Naive B cell (primary cell): ENCODE measurements at places on chromosomes 6 and 20. TPM values are rescaled to one million over a fixed set of nuclear protein-coding genes. Genes with fewer than 3 reads are reported as not detected.

DNA sequence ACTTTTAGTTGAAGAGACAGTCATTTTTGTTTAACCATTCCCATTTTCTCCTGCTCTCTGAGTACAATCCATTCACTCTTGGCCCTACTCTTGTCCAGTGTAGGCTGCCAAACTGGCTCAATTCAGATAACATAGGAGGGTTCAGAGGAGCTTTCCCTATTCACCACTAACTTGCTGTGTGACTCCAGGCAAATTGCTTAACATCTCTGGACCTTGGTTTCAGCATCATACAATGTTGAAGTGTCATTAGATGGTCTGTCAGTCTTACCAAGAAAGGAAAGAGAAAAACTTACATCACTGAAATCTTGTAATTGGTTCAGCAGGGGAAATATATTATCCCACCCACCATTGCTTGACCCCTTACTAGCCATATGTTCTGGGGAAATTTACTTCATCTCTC, 171.4 kb upstream of the MCHR2 start:
- H3K36me3 ChIP-seq, result no peaks in the 10 kb centered on the region
- H3K27me3 ChIP-seq, result peaks cover 10% of the 10 kb centered on the region
- H3K4me3 ChIP-seq, result no peak overlapping the region
- no peak overlapping the region for H3K27ac ChIP-seq
- DNase-seq, result no peak

- H3K4me1 ChIP-seq, result no peaks in the 10 kb centered on the region
- H3K27ac ChIP-seq, result no peak overlapping the region
- peak overlapping the region; percentile 51 for H3K4me3 ChIP-seq
- DNase-seq, result no peak
Measured at GRCh38 chr6:6915813-6916547, 191.8 kb upstream of the RREB1 start.

DNA sequence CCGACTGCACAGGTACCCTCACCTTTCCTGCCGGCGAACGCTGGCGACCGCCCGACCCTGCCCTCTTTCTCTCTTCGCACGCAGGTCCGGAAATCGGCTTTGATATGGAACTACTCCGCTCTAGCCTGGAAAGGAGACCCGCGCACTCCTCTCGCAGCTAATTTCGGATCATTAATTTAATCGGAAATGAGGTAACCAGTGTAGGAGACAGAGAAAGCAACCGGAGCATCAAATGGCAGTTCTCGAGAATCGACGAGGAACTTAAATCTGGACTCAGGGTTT, 949 bp upstream of the ATXN1 start:
- peak overlapping the region; percentile 86 for H3K27ac ChIP-seq
- peak overlapping the region; percentile 90 for H3K4me3 ChIP-seq
- H3K36me3 ChIP-seq, result peaks cover 8% of the 10 kb centered on the region
- H3K4me1 ChIP-seq, result peaks cover 30% of the 10 kb centered on the region

- no peaks in the 10 kb centered on the region for H3K36me3 ChIP-seq
- DNase-seq, result no peak
- H3K4me3 ChIP-seq, result no peak overlapping the region
- no peaks in the 10 kb centered on the region for H3K27me3 ChIP-seq
- H3K4me1 ChIP-seq, result no peaks in the 10 kb centered on the region
Measured at GRCh38 chr6:94862112-94862511, 715.2 kb upstream of the MANEA start.

DNA sequence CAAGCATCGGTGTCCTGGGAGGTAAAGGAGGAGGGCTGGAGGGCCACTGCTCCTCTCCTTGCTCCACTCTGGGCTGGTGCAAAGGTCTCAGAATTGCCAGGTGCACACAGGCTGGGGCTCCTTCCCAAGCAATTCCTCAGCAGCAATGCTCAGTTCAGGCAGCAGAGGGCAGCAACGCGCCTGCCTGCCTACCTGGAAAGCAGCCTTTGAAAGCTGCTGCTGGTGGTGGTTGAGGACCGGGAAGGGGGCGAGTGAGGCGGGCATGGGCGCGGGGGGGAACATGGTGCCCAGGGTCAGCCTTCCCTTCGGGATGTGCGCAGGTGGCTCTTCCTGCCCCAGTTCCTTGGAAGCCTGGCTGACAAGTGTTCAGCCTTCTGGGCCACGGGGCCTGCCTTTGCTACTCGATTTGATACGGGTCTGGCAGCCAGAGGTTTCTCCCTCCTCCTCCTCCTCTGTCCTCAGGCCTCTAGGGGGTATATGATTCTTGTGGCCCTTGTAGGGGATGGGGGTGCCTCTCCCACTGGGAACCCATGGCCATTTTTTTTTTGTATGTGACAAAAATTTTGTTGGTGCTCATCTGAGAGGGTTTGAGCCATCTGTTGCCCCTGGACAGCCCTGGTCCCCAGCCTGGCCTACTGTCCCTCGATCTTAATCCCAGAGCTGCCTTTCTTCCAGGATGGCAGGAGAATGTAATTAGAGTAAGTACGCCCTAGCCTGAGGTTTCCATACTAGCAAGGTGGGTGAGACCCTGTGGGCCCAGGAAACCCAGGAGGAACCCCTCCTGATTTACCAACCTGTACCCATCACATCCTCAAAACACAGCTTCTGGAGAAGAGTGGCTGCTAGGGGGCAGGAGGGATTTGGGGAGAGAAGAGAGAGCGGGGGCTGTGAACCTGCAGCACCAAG, 20.1 kb downstream of the MRPS18A start:
- H3K27ac ChIP-seq, result peak overlapping the region; percentile 22
- H3K4me1 ChIP-seq, result peaks cover 19% of the 10 kb centered on the region
- H3K36me3 ChIP-seq, result peaks cover 6% of the 10 kb centered on the region
- peak; percentile 75 for DNase-seq
- H3K4me3 ChIP-seq, result peak overlapping the region; percentile 66

RBPJL gene
- polyA plus RNA-seq, result not detected

DNA sequence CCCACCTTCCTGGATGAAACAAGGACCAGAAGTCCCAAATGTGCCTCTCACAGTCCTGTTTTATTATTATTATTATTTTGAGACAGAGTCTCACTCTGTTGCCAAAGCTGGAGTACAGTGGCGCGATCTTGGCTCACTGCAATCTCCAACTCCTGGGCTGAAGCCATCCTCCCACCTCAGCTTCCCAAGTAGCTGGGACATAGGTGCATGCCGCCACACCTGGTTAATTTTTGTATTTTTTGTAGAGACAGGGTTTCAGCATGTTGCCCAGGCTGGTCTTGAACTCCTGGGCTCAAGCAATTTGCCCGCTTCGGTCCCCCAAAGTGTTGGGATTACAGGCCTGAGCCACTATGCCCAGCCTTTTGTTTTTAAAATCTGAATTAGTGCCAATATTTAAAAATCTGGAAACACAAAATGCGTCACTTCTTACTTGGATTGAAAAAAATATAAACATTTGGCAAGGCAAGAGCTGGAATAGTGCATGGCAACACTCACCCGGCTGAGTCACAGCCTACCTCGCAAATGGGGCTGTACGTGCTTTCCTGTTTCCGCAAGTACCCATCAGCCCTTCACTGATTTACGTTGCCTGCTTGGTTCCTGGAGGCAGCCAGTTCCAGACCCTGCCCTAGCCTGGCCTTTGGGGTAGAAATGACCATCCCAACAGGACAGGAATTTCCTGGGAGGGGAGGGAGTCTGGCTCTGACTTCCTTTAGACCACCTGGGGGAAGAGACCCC, 6.3 kb downstream of the SDCBP2 start:
- no peak overlapping the region for H3K4me3 ChIP-seq
- H3K4me1 ChIP-seq, result peaks cover 6% of the 10 kb centered on the region
- peak overlapping the region; percentile 27 for H3K27ac ChIP-seq
- H3K36me3 ChIP-seq, result no peaks in the 10 kb centered on the region
- peaks cover 6% of the 10 kb centered on the region for H3K27me3 ChIP-seq

DAAM2 gene
- not detected for polyA plus RNA-seq

GFOD1 gene
- polyA plus RNA-seq, result 10.7 TPM

BICRAL gene
- 3.8 TPM for polyA plus RNA-seq
